ENCODE measurements at places on chromosomes 2 and 18.
A peak's percentile ranks its signal among the peaks of the same experiment; 100 is the strongest.

DNA sequence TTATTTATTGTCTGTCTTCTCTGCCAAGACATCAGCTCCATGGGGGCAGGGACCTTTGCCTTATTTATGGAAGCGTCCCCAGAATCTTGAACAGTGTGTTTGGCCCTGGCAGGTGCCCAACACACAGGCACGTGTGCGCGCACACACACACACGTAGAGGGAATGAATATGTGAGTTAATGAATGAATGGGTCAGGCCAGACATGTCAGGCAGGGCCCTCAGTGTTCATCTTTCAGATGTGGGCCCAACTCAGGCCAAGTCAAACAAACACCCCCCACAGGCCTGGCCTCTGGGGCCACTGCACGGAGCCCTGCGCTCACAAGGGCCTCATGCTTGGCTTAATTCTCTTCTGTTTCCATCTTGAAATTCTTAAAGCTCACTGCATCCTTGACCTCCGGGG, 54.1 kb downstream of the DYSF start:
- no peak for DNase-seq

- peak; percentile 80 for DNase-seq
These were observed 74.5 kb upstream of the B3GNT7 start for GRCh38 chr2:231321021-231321420.

DNA sequence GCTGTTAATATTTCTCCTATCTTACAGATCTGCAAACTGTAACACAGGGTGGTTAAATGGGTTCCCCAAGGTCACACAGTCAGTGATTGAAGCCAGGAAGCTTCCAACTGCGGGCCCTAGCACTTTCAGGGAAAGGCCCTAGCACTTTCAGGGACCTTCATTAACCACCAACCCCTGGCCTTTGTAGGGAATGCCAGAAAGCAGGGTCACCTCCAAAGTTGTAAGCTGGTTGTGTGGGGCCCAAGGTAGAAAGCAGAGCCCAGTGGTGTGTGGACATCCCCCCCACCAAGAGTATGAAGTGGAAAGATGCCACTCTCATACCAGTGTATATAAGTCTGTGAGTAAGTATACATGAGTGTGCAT, 4.4 kb downstream of the DLX2 start:
- no peak for DNase-seq

DNA sequence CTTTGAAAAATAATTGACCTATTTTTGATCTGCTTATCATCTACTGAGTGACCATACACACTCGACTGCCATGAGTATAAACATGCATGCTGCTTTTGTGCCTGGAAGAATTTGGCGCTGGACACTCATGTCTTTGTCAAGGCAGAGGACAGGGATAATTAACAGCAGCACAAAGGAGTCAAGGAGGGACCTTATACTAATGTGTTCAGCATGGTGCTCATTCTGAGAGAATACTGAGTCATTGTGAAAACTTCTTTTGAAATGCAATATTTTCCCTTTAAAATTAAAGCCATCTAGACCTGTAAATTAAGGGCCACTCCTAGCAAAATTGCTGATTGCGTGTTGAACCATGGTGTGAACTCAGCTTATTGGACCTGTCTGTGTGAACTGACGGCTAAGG, 116.3 kb downstream of the ZNF532 start:
- DNase-seq, result no peak

Data from left ventricle myocardium superior (tissue), 1 donor.